ENCODE measurements at places on chromosomes 2 and 18.

GRCh38 chr2:152492131-152492530 lies 157.2 kb downstream of the FMNL2 start:
- no peak for DNase-seq

GRCh38 chr2:167177196-167177595 lies 288.9 kb downstream of the XIRP2 start:
- DNase-seq: no peak

- no peak for DNase-seq
Measured at GRCh38 chr2:186592137-186592875, 2.5 kb downstream of the ITGAV start.

DNA sequence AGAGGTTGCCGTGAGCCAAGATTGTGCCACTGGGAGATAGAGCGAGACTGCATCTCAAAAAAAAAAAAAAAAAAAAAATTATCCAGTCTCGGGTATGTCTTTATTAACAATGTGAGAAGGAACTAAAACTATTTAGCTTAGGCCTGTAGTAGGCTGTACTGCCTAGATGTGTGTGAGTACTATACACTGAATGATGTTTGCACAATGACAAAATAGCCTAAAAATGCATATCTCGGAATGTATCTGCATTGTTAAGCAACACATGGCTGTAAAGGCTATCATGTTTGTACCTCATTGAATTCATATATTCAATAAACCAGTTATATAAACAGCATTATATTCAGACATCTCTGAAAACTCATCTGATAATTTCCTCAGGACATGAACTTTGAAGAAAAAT lies 191.2 kb upstream of the SESTD1 start:
- no peak for DNase-seq

- DNase-seq: no peak
Measured at GRCh38 chr2:172996387-172996961, 79.2 kb upstream of the MAP3K20 start.

DNA sequence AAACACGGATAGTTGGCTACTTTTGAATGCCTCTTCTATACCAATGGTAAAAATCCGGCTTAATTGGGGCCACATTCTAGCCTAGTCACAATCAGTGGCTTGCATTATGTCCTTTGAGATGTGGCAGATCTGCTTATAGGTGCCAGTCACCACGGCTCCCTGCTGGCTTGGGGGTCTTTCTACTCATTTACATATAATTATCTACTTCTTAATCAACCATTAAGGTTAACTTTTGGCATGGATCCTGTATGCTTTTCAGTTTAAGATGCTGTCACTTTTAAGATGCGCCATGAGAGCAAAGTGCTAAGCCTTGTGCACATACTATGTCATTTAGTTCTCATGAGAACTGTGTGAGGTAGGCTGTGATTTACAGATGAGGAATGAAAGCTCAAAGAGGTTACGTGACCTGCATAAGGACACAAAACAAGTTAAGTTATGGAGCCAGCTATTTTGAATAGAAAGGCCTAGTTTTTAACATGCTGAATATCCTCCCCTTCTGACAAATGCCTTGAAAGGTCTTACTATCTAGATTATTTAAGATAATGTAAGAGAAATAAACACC lies 4.1 kb downstream of the NEDD4L start:
- DNase-seq: no peak

DNA sequence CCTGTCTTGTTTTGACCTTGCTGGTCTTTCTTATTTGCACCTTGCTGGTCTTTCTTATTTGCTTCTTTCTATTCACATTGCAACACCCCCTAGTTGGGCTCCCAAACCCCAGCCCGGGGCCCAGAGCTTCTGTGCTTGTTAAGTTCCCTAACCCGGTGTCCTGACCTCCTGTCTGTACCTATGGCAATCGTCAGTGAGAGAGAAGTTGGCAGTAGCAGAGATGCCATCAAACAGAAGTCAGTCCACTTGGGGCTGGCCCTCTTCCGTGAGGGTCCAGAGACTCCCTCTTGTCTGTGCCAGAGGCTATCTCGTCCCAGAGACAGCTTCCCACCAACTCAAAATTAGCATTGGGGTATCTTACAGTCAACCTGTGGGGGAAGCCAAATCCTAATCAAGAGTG lies 55.7 kb downstream of the DPYSL5 start:
- DNase-seq: no peak

GRCh38 chr2:237530472-237531433 lies 35.6 kb upstream of the PRLH start:
- DNase-seq: no peak

DNA sequence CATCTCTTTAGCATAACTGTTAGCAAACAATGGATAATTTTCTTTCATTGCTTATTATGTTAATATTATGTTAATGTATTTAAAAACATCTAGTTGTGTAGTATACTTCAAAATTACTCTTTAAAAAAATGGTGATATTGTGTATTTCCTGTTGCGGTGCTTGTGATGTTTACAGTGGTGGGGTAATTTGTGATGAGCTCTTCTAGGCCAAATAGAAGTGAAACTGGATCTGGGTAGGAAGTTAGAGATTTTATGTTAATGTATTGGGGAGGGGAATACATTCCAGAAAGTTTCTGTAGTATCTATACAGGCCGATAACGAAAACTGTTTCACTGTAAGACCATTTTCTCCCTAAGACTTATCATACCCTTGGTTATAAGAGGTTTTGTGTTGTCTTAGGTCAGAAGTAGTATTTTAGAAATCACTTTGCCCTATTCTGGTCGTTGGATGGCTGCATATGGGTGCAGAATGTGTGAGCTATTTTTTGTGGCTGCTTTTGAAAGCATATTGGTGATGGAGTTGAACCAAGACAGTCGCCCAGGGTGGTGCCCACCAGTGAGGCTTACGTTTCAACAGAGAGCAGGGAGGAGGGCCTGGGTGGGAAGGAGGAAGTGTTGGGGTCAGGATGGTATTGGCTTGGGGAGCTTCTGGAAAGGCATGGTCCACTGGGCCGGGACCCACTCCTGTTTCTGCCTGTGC lies 5.8 kb downstream of the TSHZ1 start:
- no peak for DNase-seq

GRCh38 chr18:9845256-9845655 lies 40.5 kb upstream of the TXNDC2 start:
- no peak for DNase-seq

GRCh38 chr2:23556929-23557328 lies 171.9 kb downstream of the KLHL29 start:
- DNase-seq: no peak

- no peak for DNase-seq
Measured at GRCh38 chr2:227339098-227339599, 14.1 kb downstream of the MFF start.

DNA sequence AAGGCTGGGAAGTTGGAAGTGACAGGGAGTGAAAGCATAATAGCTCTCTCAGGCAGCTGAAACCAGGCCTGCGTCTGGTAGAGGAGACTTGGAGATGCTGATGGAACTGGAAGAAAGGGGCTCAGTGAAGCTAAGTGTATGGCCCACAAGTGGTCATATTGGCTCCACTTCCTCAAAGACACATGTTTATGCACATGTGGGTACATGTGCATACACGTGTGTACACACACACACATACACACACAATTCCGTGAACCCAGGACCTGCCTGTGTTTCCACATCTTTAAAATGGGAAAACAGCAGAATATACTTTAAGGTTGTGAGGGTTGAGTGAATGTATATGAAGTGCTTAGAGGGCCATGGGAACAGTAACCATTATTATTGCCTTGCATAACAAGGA lies 160.9 kb downstream of the ARL6IP6 start:
- no peak for DNase-seq

- DNase-seq: no peak
Measured at GRCh38 chr18:78789850-78790249, 189.8 kb upstream of the SALL3 start.

DNA sequence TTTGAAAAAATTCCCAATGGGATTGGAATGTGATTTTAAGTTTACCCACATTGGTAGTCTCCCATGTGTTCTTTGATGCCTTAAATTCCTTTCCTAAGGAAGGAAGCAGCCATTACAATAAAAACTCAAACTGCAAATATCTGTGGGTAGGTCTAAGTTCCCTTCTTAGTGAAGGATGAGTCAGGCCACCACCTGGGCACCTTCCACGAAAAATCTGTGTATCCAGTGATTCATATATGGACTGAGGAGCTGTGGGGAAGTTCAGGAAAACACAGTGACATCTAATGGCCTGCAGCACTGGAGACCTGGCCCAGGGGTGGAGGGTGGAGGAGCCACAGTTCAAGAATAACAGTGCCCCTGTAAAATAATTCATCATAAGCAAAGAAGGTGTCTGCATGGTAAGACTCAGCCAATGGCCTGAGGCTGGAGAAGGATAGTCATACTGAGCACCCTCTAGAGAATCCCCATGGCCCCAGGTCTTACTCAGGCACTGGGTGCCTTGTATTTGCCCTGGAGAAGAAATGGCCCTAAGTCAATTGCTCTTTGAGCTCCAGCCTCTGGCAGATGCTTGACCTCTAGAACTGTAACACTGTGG lies 248.6 kb downstream of the SP3 start:
- DNase-seq: no peak

DNA sequence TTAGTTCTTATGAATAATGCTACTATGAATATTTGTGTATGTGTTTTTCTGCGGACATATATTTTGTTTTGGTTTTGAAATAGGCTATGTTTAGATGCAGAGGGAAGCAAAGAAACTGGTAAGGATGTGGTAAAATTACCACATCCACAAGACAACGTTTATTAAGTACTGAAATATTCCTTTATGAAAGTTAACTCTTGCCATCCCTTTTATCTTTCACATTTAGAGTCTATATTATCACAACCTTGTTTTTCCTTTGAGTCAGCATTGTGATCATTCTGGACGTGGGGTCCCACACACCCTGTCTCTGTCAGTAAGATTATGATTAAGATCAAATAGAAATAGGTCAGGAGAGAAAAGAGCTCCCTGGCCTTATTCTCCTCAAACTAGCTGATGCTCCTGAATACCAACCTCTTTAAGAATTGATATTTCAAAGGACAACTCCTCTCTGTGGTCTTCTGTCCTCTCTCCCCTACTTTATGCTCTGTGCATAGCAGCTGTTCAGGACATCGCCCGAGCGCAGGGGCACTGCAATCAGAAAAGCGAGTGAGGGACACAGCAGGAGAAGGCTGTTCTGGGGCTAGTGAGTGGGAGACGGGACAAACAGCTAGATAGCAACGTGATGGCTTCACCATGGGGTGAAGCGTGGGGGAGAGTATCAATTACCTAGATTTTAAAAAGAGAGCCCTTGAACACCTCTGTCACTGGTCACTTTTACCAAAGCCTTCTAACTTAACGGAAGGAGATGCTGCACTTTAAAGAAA lies 12.2 kb downstream of the METAP1D start:
- DNase-seq: no peak

DNA sequence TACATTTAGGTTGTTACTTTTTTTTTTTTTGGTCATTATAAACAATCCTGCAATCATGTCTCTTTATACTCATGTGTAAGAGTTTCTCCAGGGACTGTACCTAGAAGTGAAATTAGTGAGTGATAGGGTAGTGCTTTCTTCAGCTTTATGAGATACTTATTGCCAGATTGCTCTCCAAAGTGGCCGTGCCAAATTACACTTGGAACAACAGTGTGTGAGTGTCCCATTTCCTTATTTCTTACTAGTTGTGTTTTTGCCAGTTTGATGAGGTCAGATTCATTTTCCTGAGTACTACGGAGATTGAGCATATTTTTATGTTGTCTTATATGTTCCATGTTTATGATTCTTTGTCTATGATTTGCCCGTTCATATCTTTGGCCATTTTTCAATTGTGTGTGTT lies 39.2 kb downstream of the GALNT1 start:
- no peak for DNase-seq

- no peak for DNase-seq
Measured at GRCh38 chr2:25324905-25325592, 16.7 kb downstream of the DNMT3A start.

DNA sequence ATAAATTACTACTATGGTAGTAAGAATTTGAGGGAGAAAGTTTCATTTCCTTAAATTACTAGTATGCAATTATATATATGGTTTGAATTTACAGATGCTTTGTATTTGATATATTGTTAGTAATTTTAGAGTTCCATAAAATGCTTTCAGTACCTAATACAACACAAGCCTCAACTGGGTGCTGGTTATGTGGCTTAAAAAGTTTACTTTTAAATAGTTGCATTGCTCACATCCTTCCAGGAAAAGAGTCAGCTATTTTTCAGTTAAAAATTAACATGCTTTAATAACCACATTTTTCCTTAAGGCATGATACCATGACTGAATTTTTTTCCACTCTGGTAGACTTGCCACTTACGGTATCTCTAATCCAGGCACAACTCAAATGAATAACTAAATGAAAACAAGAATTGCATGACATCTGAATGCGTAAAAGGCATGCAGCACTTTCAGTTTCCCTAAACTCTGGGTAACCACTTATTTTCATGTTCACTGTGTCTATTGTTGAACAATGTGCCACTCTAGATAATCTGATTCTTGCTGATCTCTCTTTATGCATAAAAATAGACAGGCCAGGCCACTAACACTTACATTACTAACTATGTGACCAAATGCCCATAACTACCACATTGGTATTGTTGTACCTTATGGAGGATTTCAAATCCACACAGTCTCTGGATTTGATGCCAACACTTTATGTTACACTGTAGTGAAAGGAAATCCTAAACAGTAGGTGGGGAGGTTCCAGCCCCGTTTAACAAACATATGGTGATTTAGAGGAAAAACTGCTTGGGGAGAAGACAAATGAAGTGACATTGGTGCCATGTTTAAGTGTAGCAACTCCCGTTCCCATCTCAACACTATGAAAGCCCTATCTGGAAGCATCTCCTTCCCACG lies 35.5 kb upstream of the SLC35F5 start:
- DNase-seq: no peak

GRCh38 chr2:86367499-86367777 lies 30.0 kb upstream of the REEP1 start:
- no peak for DNase-seq

- no peak for DNase-seq
Measured at GRCh38 chr2:166115589-166115988, 12.2 kb downstream of the SCN1A start.

GRCh38 chr2:67955748-67956603 lies 106.8 kb downstream of the C1D start:
- DNase-seq: no peak

DNA sequence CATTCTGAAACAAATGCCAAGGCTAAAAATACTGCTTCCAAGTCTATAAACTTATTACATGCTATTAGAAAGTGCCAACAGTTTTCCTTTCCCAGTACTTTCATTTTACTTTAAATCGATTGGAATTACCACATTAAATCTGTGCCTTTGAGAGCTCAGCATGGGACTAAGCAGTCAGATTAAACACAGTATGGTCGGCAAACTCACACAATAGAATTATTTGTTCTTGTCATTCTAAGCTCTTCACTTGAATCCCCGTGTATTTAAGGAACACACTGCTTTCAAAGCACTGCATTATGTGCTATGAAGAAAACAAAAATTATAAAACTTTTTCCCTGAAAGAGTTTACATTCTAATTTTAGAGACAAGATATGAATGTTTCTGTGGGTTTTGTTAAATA lies 444.4 kb upstream of the SLC39A10 start:
- no peak for DNase-seq

GRCh38 chr2:215966951-215967350 lies 46.4 kb downstream of the MREG start:
- no peak for DNase-seq

DNA sequence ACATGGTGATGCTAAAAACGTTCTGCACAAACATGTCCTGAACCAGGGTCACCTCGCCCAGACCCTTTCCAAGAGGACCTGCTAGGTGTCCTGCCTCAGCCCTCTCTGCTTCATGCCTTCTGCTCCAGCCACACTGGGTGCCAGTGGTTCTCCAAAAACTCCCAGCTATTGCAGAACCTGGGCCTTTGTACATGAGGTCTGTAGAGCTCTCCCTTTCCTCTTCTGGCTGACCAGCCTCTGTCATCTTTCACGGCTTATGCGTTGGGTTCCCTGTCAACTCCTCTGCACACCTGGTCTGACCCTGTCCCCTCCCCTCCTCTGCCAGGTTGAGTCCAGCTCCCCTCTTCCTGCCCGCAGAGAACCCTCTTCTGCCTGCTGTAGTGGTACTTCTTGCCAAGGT lies 35.5 kb upstream of the IGFBP5 start:
- no peak for DNase-seq

Measured in effector CD8-positive, alpha-beta T cell (primary cell).